ENCODE measurements at places on chromosomes 13 and 19.

DNA sequence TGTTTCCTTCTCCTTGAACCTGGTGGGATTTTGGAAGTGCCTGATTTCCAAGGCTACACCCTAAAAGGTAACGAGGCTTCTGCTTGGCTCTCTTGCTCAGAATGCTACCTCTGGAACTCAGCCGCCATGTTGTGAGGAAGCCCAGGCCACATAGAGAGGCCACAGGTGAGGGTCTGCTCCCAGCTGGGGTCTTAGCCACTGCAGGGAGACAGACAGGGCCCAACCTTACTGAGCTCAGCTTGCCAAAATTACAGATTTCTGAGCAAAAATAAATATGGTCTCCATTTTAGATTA, 61.4 kb downstream of the GPR12 start:
- DNase-seq: no peak

GRCh38 chr19:3270902-3271301, 46.4 kb downstream of the CELF5 start:
- peak; percentile 26 for DNase-seq

GRCh38 chr13:30618186-30618929, 638 bp downstream of the USPL1 start:
- no peak for DNase-seq

DNA sequence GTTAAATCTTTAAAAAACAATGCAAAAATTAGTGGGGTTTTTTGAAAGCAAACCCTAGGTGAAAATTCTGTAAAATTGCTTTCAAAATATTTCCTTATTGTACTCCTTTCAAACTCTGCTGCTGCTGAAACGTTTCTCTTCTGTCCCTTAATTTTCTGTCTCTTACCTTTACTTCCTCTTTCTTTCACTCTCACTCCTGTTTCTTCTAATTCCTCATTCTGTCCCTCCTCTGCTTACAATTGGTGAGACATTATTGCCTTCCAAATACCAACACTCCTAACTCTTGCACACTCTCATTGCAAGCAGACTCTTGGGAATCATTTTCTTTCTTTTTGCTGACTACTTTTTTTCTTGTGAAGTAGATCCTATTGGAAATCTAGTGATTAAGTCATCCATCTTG, 685.6 kb upstream of the SLITRK1 start:
- no peak for DNase-seq
